Stimulated activated CD8-positive, alpha-beta memory T cell treated with anti-CD3 and anti-CD28 coated beads, Interleukin-4, amount 100 ng/mL, for 1 hour (primary cell): ENCODE measurements at places on chromosomes 3 and 15.

GRCh38 chr3:62602987-62603386 is 229.6 kb upstream of the FEZF2 start:
- DNase-seq: no peak

DNA sequence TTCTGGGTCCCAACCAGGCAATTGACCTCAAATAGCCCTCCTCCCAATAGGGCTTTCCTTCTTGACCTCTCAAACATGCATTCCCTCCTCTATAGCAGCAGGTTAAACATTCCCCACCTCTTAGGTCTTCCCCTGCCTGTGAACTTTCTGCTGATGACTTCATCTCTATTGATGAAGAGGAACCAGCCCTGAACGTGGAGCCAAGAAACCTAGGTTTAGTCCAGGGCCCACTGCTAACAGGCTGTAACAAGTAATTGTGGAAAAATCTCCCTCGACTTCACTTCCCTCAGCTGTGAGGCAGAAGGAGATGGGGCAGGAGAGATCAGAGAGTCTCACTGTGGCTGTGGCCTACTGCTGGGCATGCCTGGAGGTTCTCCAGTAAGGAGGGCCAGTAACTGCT is 24.7 kb downstream of the ILDR1 start:
- no peak for DNase-seq

DNA sequence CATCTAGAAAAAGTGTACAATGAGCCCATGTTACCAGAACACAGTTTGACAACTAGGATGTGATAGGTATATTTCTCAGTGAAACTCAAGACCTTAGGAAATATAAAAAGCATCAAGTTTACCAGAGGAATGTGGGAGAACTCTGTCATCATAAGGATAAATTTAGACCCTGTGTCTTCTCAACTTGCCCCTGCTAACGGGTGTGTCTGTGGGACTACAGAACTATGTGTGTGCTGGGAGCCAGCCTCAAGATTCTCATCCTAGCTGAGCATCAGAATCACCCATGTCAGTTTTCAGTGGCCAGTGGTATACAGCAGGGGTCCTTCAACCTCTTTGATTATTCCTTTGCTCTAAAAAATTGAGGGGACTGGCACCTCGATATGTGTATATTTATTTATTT is 393.3 kb downstream of the PLCL2 start:
- no peak for DNase-seq

GRCh38 chr3:13480340-13481318 is 523 bp downstream of the HDAC11 start:
- DNase-seq: no peak

- DNase-seq: no peak
Observed at GRCh38 chr15:64149893-64150578, 1.5 kb upstream of the SNX22 start.

- no peak for DNase-seq
Observed at GRCh38 chr3:12175844-12176453, 17.2 kb upstream of the TIMP4 start.

- DNase-seq: peak; percentile 41
Observed at GRCh38 chr15:51861557-51862359, 32.3 kb downstream of the TMOD3 start.

DNA sequence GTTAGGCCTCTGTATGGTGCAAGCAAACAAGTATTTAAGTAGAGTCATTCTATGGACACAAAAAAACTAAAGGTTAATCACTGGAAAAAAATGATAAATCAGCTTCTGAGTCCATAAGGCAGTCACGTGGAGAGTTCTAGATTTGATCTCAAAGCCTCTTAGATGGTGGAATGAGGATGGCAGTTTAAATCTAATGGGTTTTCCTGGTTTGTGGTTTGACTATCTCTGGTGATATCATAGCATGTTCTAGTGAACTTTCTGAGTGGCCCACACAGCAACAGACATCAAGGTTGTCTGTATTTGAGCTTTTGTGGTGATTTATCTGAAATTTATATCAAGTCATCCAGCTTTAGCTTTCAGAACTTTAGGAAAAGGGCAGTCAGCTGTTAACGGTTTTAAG is 52.4 kb downstream of the ILDR1 start:
- no peak for DNase-seq

DNA sequence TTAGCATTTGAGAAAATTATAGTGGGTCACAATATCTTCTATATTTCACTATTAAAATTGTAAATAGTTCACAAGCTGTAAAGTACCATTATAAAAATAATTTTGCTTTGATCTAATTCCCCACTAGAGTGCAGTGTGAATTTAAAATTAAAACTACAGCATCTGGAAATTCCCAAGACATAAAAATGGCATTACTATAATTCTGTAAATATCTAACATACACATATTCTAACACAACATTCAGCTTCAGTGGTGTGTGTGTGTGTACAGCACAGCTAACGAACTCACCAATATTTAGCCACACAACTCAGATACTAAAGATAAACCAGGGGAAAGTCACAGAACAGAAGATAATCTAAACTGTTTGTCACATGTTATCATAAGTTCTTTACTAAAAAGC is 424.9 kb upstream of the ZNF385D start:
- DNase-seq: no peak

GRCh38 chr3:16907243-16907642 is 22.5 kb downstream of the PLCL2 start:
- DNase-seq: no peak

GRCh38 chr15:79349525-79349924 is 38.6 kb downstream of the TMED3 start:
- DNase-seq: no peak

DNA sequence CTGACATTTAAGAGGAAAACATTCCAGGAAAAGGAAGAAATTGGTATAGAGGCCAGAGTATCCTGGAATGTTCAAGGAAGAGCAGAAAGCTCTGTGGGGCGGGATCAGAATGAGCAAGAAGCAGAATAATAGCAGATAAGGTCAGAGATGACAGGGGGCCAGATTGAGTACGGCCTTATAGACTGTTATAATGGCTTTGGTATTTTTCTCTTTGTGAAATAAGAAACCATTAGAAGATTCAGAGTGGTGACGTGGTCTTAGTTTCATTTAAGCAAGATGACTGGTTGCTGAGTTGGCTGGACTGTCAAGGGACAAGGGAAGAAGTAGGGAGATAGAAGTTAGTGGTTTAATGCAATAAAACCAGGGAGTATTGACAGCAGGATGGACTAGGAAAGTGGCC is 218.3 kb upstream of the SOX2 start:
- no peak for DNase-seq

- DNase-seq: no peak
Observed at GRCh38 chr3:15387735-15388134, 39.6 kb downstream of the METTL6 start.

DNA sequence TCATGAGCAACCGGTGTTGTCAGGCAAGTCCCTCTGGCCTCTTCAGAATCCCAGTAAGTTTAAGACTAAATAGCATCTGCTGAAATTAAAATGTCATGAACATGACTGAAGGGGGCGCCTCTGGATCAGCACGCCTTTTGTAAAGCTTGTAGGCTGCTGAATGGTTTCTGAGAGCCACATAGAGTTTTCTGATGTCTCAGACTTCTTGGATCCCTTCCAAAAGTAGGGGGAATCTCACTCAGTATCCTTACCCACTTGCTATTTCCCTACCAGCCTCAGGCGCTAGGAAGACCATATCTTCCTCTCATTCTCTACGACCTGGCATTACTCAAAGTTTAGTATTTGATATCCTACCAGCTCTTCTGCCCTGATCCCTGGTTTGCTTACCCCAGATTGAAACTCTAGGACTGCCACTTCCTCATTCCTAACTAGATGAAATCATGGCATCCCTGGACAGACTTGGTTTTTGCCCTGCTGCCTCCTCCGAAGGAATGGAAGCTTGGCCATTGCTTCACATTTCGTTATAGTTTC is 62.7 kb upstream of the CD47 start:
- DNase-seq: peak; percentile 8

- DNase-seq: no peak
Observed at GRCh38 chr3:150414959-150415358, 6.9 kb downstream of the TSC22D2 start.

GRCh38 chr3:89000886-89001285 is 106.5 kb upstream of the EPHA3 start:
- no peak for DNase-seq

GRCh38 chr3:171591070-171591469 is 130.9 kb upstream of the TNIK start:
- DNase-seq: no peak

DNA sequence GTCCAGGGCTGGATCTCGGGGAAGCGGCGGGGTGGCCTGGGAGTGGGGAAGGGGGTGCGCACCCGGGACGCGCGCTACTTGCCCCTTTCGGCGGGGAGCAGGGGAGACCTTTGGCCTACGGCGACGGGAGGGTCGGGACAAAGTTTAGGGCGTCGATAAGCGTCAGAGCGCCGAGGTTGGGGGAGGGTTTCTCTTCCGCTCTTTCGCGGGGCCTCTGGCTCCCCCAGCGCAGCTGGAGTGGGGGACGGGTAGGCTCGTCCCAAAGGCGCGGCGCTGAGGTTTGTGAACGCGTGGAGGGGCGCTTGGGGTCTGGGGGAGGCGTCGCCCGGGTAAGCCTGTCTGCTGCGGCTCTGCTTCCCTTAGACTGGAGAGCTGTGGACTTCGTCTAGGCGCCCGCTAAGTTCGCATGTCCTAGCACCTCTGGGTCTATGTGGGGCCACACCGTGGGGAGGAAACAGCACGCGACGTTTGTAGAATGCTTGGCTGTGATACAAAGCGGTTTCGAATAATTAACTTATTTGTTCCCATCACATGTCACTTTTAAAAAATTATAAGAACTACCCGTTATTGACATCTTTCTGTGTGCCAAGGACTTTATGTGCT is 527 bp downstream of the B2M start:
- no peak for DNase-seq

DNA sequence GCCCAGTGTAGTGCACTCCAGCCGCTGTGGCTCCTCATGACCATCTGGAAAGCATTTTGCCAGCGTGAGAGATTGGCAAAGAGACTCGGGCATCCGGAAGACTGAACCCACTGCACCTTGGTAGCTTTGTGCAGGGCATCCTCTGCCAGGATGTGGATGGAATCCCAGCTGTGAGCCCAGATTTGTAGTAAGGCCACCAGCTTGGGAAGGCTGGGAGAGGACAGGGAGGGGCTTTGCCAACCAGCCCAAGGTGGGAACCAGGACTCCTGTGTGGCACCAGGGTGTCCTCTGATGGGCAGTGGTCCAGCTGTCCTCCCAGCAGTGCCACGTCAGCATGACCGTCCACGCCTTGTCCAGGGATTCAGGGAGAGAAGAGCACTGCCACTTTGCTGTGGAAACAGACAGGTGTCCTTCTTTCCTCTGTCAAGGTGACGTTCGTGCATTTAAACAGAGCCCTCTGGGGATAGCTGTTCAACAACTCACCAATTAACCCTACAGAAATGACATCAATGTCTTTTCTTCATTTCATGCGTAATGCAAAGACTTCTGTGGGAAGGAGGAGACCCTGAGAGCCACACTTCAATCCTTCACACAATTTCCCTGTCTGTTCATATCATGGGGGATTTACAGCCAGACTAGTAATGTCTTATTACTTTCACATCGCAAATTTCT is 19.1 kb downstream of the KLF15 start:
- DNase-seq: no peak

DNA sequence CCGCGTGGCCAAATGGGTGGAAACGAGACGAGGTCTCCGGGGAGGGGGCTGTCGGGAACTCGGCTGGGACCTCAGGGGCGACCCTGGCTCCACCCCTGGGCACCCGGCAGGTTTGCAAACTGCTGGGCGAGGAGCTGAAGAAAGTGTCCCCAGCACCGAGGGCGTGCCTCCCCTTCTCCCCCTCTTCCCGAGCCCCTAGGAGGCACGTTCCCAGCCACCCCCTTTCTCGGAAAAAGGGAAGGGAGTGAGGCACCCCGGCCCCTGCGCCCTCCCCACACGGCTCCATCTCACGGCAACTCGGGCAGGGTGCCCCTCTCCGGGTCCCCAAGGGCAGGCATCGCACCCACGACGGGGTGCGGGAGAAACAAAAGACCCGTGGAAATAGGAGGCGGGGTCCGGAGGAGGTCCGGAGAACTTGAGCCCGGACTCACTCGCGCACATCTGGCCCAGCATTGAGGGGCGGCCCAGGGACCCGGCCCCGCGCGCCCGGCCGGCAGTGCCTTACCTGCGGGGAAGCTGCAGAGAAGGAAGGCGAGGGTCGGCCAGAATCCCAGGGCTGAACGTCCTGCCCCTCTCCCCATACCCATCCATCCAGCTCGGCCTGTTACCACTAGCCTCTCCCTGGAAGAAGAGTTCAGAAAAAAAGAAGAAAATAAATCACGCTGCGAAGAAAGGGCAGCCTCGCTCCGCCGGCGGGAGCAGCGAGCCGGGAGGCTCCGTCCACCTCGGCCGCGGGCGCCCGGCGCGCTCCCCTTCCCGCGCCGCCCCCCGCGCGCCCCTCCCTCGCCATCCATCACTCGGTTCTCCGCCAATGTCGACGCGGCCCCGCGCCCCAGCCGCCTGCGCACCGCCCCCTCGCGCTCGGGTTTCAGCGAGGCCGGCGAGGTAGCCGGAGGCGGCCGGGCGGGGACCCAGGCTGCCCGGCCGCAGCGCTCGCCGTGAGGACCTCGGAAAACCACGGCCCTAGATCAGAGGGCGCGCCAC is 16.3 kb downstream of the RGMA start:
- DNase-seq: no peak

DNA sequence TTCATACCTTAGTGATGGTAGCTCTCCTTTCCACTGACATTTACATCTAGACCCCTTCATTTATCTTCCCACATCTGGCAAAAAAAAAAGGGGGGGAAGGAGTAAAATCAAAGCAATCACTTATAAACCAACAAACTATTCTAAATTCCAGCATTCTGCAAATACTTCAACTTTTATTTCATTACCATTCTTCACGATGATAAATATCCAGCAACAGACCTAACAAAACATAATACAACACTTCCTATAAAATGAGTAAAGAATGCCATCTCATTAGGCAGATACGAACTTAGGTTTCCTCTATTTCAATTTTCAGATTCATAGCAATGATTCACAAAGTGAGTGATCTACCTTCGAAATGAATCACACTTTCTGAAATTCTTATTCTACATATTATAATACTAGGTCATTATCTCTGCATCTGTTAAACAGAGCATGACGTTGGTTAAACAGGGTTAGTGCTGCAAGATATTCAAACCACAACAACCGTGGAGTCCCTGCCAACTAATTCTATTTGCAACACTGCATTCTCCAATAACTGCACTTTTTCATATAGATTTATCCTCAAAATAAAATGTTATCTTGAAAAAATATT is at the start of gene LRRFIP2:
Gene LRRFIP2 (minus strand): TSS at position 51 of the 595 bp plus-strand sequence. CDS start 25,599 bp downstream, outside the sequence.
- no peak for DNase-seq

- no peak for DNase-seq
Observed at GRCh38 chr15:74889390-74889882, 406 bp upstream of the MPI start.

- DNase-seq: no peak
Observed at GRCh38 chr3:34439796-34440195, 641.4 kb downstream of the PDCD6IP start.

GRCh38 chr3:183807209-183807728 is 18.1 kb downstream of the MAP6D1 start:
- DNase-seq: no peak

- DNase-seq: no peak
Observed at GRCh38 chr3:95752199-95752598, 1062.2 kb upstream of the EPHA6 start.

DNA sequence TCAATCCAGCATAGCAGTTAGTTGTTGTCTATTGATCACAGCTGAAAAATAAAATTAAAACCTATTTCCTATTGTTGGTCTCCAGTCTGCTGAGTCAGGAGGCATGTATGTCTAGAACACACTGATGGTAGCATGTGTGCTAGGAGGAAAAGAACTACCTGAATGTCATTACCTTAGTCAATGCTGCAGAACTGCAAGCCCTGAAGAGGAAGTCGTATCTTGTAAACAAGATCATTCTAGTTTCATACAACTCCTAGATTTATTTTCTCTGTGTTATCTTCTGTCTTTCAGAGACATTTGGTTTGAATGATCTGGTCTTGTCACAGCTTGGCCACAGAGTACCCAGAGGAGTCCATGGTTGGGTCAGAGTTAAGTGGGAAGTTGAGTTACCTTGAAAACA is 110.0 kb upstream of the MRPL3 start:
- DNase-seq: no peak
